ENCODE measurements at places on chromosomes 2 and 18.

DNA sequence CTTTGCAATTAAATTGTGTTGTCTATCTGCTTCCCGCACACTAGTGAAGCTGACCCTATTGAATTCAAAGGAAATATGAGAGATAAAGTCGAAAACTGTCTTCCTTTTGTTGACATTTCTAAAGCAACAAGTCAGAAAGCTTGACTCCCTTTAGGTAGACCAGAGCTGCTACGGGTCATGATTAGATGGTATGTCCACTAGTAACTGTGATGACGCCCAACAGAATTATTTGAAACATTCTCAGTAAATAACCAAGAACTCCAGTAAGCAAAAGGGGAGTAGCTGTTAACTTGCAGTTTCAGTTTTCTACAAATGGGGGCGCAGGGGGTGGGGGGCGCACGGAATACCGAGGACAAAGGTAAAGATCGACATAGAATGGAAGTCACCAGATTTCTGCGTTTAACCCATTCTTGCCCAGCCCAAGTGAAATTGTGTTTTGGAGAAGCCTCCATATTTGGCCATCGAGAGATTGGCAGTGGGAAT lies 56.4 kb downstream of the CRIM1 start:
- no peak for DNase-seq

- DNase-seq, result no peak
Measured at GRCh38 chr2:12286347-12286746, 430.4 kb upstream of the TRIB2 start.

GRCh38 chr2:43631618-43632317 lies 5.3 kb upstream of the PLEKHH2 start:
- DNase-seq, result no peak

- DNase-seq, result no peak
Measured at GRCh38 chr2:209624192-209624938, 147.3 kb upstream of the UNC80 start.

DNA sequence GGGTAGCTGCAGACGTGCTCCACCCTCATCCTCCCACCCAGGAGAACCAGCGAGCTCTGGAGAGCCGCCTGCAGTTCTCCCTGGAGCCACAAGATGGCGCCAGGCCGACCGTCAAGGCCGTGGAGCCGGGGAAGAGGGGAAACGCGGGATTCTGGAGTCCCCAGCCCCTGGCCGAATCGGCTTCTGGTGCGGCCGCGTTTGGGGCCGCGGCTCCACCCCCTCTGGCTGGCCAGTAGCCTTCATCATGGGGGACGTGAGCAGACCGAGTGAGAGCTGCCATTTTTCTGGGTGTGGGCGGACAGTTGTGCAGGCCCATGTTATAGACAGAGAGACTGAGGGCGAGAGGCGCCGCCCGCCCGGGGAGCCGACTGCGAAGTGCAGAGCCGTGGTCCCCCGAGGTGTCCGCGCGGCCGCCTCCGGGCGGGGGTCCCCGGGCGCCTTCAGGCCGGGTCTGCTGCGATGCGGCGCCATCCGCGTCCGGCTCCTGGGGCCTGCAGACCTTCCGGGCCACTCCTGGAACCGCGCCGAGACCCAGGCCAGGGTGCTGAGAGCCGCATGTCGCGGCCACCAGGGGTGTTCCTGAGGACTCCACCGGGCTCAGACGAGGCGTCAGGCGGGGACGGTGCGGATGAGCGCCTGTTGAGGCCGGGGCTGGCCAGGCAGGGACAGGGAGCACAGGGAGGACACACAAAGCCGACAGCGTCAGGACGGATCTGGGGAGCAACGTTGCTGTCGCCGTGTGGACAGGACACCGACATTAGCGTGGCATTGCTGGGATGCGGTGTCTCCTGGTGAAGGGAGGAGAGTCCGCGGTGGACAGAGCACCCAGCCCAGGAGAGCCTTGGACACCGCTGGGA lies 418.2 kb upstream of the HS6ST1 start:
- DNase-seq, result peak; percentile 83

DNA sequence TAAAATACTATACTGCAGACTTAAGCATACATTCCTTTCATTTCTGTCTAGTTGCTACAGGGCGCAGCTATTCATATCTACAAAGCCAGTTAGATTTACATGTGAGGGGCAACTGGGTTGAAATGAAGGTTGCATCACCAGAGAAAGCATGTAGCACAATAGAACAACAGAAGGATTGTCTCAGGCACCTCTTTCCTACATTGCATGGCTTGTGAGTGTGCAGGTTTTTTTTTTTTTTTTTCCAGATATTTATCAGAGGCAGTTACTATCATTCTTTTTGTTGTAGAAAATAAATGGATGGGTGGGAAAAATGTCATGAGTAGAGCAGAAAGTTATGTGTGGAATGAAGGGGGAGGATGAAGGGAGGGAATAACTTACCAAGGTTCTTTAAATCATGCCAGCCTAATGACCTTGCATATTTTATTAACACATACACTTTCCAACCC lies 86.8 kb downstream of the ERBB4 start:
- no peak for DNase-seq

DNA sequence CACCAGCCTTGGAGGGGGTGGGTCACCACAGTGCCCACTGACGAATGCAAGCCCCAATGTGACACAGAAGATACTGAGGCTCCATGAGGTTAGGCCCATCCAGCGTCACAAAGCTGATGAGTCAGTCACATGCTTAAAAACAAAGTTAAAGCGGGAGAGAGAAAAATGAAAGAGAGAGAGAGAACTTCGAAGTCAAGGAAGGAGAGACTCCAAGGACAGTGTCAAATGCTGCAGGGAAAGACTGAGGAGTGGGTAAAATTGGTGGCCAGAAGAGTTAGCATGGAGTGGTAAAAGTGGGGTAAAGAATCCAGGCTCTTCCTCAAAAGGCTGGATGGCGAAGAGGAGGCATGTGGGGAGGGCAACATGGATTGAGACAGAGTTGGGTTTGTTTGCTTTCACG lies 201.9 kb upstream of the CCDC150 start:
- no peak for DNase-seq

- DNase-seq, result no peak
Measured at GRCh38 chr2:160355080-160355479, 138.5 kb downstream of the RBMS1 start.

GRCh38 chr2:209788925-209789324 lies 17.3 kb downstream of the UNC80 start:
- DNase-seq, result no peak

- no peak for DNase-seq
Measured at GRCh38 chr18:6830916-6831315, 101.4 kb downstream of the ARHGAP28 start.

GRCh38 chr18:75923169-75923568 lies 495.7 kb upstream of the SMIM21 start:
- DNase-seq, result peak; percentile 67

DNA sequence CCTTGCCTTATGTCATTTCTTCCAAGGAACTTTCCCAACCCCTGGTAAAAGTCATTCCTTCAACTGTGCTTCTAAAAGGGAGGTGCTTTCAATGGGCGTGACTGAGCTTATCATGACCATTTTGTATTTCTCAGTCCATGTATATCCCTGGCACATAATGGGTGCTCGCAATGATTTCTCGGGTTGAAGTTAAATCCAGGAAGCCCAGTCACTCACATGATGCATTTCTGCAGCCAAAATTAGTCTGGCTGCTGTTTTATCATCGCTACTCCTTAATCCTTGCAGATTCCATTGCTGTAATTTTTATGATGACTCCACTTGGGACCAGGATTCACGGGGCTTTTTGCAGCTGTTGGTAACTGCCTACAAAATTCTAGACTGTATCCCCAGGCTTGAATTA lies 25.9 kb upstream of the RFX8 start:
- DNase-seq, result no peak

- peak; percentile 54 for DNase-seq
Measured at GRCh38 chr2:192194265-192194865, 368 bp downstream of the TMEFF2 start.

DNA sequence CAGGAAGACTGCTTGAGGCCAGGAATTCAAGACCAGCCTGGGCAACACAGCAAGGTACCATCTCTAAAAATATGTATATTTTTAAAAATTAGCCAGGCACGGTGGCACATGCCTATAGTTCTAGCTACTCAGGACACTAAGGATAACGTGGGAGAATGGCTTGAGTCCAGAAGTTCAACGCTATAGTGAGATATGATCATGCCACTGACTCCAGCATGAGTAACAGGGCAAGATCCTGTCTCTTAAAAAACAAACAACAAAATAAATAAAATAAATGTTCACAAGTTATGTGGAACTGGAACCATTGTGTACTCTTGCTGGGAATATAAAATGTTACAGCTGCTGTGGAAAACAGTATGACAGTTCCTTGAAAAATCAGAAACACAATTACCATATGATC lies 47.2 kb downstream of the USP34 start:
- no peak for DNase-seq

DNA sequence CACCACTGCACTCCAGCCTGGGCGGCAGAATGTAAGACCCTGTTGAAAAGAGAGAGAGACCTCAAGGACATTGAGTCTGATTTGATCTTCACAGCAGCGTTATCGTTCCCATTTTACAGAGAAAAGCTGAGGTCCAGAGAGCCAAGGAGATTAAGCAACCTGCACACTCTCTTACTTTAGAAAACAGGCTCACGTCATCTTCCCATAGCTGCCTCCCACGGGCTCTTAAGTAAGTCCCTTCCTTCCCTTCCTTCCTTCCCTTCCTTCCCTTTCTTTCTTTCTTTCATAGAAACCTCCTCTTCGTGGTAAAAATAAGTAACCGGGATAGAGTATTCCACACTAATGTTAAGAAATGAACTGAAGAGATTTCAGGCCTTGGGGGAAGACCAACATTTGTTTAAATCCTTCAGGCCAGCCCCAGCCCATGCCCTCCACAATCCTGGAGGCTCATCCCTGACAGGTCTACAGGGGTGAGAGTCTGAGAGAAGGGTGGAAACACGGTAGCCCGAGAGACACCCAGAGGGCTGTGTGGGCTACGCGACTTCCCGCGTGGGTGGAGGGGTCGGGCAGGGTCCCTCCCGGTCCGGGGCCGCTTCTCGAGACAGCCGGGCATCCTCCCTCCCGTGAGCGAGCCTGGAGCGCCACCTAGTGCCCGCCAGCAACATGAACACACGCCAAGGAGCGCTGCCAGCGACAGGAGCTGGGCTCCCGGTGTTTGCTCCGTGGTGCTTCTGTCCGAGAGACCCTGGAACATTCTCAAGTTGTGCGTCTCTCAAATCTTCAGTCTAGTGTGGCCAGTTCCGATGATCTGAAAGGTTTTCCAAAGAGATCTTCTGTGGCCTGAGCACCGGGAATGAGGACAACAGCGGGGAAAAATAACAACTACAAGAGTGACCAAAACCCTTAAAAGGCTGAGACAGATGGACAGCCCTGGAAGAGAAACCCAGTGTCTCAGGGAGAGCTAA lies 160.3 kb downstream of the INO80D start:
- peak; percentile 80 for DNase-seq

- DNase-seq, result no peak
Measured at GRCh38 chr2:627340-627709, 49.9 kb downstream of the TMEM18 start.

DNA sequence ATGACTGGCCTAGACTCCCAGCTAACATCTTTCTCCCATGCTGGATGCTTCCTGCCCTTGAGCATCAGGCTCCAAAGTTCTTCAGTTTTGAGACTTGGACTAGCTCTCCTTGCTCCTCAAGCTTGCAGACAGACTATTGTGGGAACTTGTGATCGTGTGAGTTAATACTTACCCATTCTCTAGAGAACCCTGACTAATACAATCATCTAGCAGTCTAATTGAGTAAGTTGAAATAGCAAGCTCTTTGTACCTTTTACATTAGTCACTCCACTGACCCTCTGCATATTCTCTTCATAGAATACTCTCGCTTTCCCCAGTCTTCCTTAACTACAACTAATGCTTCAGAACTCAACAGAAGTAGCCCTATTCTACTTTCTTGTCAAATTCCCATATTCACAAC lies 434.6 kb upstream of the NXPH2 start:
- no peak for DNase-seq

DNA sequence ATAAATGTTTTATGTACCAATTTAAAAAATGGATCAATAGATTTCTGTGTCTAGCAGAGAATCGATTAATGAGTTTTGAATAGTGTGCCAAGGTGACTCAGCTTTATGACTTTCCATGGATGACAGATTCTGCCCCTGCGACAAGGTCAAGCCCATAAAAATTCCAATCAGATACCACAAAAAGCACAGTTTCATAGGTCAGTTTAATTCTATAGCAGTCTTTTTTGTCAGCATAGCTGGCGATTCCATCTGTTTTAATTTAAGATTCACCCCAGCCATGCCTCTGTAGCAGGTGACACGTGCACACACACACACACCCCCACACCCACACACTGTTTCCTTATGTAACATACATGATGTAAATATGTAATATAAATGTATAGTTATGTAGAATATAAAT lies 28.9 kb downstream of the RAB31 start:
- DNase-seq, result no peak

- DNase-seq, result no peak
Measured at GRCh38 chr2:19250906-19251305, 107.5 kb downstream of the OSR1 start.

- DNase-seq, result no peak
Measured at GRCh38 chr2:41878056-41878455, 169.8 kb upstream of the PKDCC start.

- no peak for DNase-seq
Measured at GRCh38 chr2:122194546-122194945, 439.1 kb downstream of the TSN start.

- DNase-seq, result no peak
Measured at GRCh38 chr2:65380255-65380654, 52.1 kb downstream of the SPRED2 start.

GRCh38 chr2:31956312-31956711 lies 54.5 kb downstream of the MEMO1 start:
- DNase-seq, result no peak

DNA sequence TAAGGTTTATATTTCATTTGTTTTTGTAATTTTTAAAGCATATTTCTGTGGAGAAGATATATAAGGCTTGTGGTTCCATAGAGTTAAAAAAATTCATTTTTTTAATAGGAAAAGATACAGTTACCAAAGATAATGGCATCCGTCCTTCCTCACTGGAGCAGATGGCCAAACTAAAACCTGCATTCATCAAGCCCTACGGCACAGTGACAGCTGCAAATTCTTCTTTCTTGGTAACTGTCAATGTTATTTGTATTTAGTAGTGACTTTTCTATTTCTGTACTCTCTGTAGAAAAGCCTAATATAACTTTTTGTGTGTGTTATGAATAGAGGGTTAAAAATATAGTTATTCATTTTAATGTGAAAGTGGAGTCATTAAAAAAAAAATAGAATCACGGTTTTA lies 35.1 kb downstream of the HADHB start:
- DNase-seq, result no peak

- peak; percentile 64 for DNase-seq
Measured at GRCh38 chr2:9473985-9474360, 378 bp upstream of the IAH1 start.

GRCh38 chr2:149857344-149857743 lies 269.8 kb upstream of the MMADHC start:
- DNase-seq, result no peak

GRCh38 chr2:237643582-237644380 lies 16.4 kb downstream of the LRRFIP1 start:
- DNase-seq, result no peak

Data from Ammon's horn (tissue), 1 donor.